Germinal center (tissue), 1 donor: ENCODE measurements at places on chromosomes 7 and 10.

GRCh38 chr10:114905450-114905849 is 32.5 kb upstream of the TRUB1 start:
- DNase-seq = no peak

- no peak for DNase-seq
Measured at GRCh38 chr7:30896036-30896435, 15.6 kb upstream of the AQP1 start.

DNA sequence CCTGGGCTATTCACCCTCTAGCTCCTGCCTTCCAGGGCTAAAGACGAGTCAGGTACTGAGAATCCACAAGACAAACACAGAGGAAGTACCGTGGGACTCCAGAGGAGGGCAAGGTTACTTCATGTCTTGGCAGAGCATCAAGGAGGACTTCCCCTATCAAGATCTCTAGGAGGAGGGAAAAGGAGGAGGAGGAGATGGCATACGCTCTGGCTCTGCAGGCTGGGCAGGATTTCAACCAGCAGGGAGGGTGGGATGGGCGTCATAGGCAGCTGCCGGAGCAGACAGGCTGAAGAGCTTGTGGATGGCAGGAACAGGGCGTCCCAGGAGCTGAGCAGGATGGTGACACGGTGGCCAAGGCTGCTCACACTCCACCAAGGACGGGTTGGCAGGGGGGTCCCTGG is 21.3 kb downstream of the MDH2 start:
- no peak for DNase-seq

- DNase-seq = no peak
Measured at GRCh38 chr7:56091591-56091990, 1.2 kb downstream of the PHKG1 start.

DNA sequence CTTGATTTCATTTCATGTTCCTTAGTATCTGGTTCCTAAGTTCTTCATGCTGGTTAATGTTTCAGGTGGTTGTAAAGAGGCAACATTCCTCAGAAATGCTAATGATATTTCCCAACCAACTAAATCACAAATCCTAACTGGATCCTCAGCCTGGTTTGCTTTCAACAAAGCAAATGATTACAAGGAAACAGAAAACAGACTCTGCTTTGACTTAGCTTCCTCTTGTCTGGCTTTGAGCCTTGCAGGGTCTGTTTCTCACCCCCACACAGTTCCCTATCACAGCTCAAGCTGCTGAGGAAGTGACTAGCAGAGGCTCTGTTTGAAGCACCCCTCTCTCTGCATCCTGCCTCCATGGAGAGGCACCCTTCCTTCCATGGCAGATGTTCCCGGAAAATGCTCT is 130.2 kb upstream of the CTTNBP2 start:
- no peak for DNase-seq
